Metanephros (tissue), 2 donors: ENCODE measurements at places on chromosomes 13 and 19. TPM values are rescaled to one million over a fixed set of nuclear protein-coding genes. Genes with fewer than 3 reads are reported as not detected.

Gene ICAM5
- total RNA-seq, result 2.2 TPM

Gene ZNF358
- 34.9 TPM for total RNA-seq

Gene CDC37
- 98.3 TPM for total RNA-seq

Gene ZNF91
- 116 TPM for total RNA-seq

Gene ADM5
- 0.76 TPM for total RNA-seq
